ENCODE measurements at places on chromosomes 6 and 20. TPM values are rescaled to one million over a fixed set of nuclear protein-coding genes. Genes with fewer than 3 reads are reported as not detected.
A peak's percentile ranks its signal among the peaks of the same experiment; 100 is the strongest.

Gene PPP1R16B
- total RNA-seq = 5.4 TPM

DNA sequence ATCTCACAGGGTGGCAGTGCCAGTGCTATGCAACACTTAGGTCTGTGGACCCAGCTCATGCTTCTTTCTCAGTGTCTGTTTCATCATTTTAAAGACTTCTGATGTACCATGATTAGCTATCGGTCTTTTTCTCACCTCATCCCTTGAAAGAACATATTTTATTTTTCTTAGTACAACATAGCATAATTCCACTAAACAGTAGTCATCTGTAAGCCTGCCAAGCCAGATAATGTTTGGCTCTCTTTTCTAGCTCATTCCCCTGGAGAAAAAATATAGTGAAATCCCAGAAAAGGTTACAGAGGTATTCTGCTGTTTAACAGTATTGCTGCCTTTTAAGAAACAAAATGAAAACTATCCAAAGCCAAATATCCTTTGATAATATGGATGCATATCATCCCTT, 177.0 kb upstream of the MMS22L start:
- H3K4me3 ChIP-seq = no peak overlapping the region
- no peak overlapping the region for H3K27ac ChIP-seq
- H3K4me1 ChIP-seq = no peaks in the 10 kb centered on the region
- no peak for ATAC-seq
- no peaks in the 10 kb centered on the region for H3K27me3 ChIP-seq

- peaks cover 87% of the 10 kb centered on the region for H3K27me3 ChIP-seq
- no peak overlapping the region for H3K4me3 ChIP-seq
- no peak for ATAC-seq
- no peaks in the 10 kb centered on the region for H3K4me1 ChIP-seq
- H3K27ac ChIP-seq = no peak overlapping the region
Measured at GRCh38 chr20:63402860-63403220, 41.7 kb upstream of the CHRNA4 start.

DNA sequence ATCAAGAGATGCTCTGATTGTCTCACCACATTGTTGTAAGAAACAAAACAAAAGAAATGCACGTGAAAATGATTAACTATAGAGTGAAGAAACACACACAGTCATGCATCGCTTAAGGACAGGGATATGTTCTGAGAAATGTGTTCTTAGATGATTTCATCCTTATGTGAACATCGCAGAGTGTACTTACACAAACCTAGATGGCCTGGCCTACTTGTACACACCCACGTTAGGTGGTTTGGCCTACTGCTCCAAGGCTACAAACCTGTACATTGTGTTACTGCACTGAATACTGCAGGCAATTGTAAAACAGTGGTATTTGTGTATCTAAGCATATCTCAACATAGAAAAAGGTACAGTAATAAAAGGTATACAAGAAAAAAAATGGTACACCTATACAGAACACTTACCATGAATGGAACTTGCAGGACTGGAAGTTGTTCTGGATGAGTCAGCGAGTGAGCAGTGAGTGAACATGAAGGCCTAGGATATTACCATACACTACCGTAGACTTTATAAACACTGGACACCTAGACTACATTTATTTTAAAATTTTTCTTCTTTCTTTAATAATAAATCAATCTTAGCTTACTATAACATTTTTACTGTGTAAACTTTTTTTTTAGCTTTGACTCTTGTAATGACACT, 48.6 kb downstream of the FKBP5 start:
- H3K27me3 ChIP-seq = no peaks in the 10 kb centered on the region
- H3K27ac ChIP-seq = no peak overlapping the region
- H3K4me1 ChIP-seq = peaks cover 28% of the 10 kb centered on the region
- no peak overlapping the region for H3K4me3 ChIP-seq

DNA sequence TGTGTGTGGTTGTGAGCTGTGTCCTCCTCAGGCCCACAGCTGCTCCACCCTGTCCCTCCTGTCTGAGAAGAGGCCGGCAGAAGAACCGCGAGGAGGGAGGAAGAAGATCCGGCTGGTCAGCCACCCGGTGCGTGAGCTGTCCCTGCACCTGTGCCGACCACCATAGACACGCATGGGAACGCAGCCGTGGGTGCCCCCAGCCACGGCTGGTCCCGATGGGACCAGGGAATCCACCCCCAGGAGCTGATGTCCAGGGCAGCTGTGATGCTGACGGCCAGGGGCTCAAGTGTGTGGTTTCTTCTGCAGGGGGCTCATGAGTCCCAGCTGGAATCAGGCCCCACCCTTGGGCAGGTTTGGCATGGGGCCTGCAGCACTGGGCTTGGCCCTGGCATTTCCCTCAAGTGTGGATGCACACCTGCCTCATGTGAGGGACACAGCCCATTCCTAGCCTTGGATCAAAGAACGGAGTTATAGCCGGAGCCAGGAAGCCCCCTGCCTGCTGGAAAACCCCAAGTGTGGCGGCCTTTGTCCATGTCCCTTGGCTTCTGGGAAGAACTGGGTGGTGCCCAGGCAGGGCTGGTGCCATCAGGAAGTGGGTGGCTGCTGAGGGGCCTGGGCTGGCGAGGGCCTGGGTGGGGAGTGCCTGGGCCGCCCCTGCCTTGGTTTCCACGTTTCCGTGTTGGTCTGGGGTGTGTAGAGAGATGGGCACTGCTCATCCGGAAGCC, 4.6 kb upstream of the TNFRSF6B start:
- peaks cover 40% of the 10 kb centered on the region for H3K4me1 ChIP-seq
- no peak overlapping the region for H3K4me3 ChIP-seq
- H3K27ac ChIP-seq = peak overlapping the region; percentile 38
- H3K36me3 ChIP-seq = no peaks in the 10 kb centered on the region
- H3K27me3 ChIP-seq = no peaks in the 10 kb centered on the region
